ENCODE measurements at places on chromosomes 2 and 18.

GRCh38 chr2:7845332-7845731 lies 836.5 kb upstream of the ID2 start:
- no peak for DNase-seq

GRCh38 chr2:34806396-34806795 lies 1207.3 kb upstream of the FAM98A start:
- no peak for DNase-seq

DNA sequence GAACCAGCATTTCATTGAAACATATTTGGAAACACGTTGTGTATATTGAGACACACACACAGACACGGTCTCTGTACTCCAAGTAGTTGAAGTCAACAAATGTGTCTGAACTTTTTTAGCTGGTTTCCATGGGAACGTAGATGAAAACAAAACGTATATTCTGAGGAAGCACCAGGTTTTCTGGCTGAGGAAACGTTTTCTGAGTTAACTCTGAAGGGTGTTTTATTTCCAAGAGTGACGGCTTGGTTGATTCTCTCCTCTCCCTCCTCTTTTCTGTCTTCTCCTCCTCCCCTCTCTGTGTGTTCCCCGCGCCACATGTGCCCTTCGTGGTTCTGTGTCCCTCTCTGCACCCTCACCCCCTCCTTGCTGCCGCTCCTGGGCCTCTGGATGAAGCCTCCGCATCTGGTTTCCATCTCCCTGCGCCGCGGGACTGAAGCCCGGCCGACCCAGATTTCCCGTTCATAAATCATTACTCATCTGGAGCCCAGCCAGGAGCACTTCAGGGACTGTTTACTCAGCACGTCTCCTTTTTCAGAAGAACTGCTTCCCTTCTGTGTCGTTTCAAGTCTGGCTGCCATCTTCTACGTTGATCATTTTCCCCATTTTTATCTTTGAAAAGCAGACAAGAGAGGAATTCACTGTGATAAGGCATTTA lies 122.7 kb downstream of the COL6A3 start:
- DNase-seq = peak; percentile 5

- DNase-seq = no peak
Measured at GRCh38 chr2:146992466-146992865, 852.4 kb upstream of the ACVR2A start.

DNA sequence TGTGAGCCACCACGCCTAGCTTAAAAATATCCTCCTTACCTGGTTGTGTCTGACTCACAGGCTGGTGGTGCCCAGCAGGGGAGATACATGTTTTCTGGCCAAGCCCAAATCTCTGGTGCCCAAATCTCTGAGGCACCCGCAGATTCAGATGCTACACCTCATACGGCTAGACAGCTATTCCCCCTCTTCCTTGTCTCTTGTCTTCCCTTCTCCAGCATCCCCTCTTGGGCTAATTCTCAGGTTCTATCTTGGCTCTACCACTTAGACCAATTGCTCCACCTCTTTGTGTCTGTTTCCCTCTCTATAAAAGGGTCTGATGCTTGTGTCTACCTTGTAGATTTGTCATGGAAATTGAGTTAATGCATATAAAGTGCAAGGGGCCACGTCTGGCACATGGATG lies 13.4 kb downstream of the LAMA3 start:
- no peak for DNase-seq

DNA sequence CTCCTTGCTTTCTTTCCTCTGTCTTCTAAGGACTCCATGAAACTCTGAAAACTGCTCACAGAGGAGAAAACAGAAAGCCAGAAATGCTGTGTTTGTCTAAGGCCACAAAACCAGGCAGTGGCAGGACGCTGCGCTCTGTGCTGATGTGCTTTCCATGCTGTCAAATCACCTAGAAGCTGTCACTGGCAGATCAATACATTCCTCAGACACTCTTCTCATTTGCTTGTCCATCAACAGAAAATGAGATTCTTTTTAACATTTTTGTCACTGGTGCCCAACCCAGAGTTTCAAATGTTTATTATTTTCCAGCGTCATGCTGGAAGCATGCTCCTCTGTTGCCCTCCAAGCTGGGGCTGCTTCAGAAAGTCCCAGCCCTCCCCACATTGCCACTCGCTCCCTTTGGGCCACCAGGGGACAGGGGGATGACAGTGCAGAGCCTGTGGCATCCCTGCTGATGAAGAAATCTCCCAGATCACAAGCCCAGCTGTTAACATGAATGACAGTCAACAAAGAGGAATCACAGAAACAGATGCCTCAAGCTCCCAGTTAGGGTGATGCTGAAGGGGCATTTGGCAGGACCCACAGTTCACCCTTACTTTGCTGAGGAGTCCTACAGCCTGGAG lies 117.5 kb upstream of the MEIS1 start:
- DNase-seq = no peak

DNA sequence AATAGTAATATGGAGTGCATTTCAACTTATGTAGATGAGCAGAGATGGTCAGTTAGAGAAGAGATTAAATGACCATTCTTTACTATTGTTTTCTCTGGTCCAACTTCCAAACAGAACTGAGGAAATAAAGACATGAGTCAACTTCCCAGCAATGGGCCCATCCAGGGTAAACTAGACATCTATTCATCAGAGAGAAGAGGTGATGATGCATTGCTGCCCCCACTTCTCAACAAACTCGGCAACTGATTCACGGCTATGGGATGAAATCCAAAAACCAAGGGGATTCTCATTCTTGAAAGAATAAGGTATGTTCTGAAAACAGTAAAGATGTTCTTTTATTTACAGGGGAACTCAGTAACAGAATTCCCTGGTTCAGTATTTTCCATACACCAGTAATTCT lies 190.7 kb downstream of the RDH14 start:
- DNase-seq = no peak

DNA sequence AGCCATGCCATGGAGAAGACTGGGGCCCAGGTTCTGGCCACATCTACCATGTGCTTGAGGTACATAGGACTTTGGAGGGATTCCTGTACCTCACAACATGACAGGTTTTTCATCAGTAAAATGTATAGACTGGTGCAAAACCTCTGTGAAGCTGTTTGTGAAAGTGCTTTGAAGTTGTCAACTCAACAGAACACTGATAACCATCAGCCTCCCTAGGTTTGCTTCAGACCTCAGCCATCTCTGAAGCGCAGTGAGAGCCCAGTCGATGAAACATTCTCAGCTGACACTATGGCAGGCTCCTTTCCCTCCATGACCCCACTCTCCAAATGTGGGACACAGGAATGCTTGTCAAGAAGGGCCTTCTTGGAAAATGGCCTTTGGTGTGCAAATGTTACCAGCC lies 38.6 kb downstream of the STK25 start:
- DNase-seq = no peak

GRCh38 chr2:195813421-195813820 lies 156.4 kb downstream of the SLC39A10 start:
- DNase-seq = no peak

GRCh38 chr2:235850771-235851551 lies 317.2 kb downstream of the GBX2 start:
- no peak for DNase-seq

DNA sequence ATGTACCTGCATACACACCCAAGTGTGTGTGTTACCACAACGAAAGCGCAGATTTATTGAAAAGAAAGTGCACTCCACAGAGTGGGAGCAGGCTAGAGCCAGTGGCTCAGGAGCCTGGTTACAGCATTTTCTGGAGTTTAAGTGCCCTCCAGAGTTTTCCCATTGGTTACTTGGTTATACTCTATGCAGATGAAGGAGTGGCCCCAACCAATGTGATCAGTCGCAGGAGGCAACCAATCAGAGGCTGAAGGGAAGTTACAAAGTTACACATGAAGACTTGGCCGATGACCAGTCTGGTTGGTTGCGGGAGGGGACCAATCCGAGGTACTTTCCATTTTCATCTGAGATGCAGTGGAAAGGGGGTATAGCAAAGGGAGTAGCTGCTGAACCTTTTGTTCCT lies 13.5 kb upstream of the PRLH start:
- no peak for DNase-seq

- no peak for DNase-seq
Measured at GRCh38 chr2:216486708-216487107, 11.9 kb upstream of the RPL37A start.

DNA sequence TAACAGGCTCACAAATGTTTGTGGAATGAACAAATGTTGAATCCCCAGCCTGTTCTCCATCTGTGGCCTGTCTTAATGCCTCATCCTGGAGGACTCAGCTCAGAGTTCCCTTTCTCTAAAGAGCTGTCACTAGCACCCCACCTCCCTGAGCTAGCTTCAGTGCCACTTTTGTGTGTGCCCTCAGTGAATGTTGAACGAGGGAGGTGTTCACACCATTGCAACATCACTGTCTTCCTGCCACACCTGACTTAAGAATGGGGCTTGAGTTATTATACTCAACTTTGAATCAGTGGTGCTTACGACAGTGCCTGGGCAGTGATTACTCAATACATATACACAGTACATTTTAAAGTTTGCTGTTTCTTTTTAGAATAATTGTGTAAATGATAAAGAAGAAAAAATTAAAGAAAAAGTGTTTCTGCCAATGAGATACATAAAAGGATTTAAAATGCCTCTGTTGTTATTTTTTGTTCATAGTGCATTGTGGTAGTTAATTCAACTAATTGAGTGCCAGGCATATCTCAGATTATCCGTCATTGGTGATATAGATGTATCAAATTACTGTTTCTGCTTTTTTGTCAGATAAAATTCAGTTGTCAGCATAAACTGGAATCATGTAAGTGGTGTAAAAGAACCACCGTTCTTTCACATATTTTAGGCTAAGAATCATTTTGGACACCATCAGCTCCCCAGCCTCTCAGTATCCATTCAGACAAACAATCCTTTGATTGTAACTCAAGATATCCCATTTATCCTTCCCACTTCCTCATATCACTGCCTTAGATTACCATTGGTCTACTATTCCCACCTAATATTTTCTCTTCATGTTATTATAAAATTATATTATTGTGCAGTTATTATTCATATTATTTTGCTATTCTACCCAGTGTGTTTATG lies 304.7 kb downstream of the PTPRM start:
- DNase-seq = no peak

GRCh38 chr2:108316461-108317258 lies 28.0 kb downstream of the SULT1C2 start:
- no peak for DNase-seq

- DNase-seq = no peak
Measured at GRCh38 chr18:46338766-46339165, 234.6 kb downstream of the HAUS1 start.

DNA sequence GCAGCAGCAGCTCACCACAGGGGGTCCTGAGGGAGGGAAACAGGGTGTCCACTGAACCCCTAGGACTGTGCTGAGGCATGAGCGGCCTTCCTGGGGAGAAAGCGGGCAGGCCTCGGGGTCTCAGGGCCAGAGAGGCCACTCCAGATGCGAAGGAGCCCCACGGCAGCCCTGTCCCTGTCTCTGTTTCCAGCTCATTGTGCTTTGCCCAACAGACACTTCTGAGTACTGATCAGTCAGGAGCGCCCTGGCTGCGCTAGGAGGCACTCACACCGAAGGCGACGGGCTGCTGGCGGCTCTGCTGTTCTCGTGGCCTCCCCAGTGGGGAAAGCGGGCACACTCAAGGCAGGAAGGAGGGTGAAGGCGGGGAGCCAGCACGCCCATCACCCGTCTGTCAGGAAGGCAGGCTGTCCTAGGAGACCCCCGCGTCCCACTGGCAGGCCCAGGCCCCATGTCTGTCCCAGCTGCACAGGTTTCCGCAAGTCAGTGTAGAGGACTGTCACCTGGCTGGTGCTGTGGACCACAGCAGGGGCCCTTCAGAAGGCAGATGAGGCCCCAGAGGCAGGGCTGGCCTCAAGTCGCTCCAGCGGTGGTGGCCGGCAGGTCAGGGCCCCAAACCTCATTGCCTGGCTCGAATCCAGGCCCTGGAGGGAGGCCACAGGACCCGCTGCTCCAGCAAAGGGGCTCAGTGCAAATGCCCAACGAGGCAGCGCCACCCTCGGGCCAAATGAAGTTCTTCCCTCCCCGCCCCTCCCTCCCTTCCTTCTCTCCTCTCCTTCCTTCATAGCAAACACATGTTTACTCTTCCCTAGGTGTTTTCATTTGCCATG lies 6.8 kb downstream of the ESPNL start:
- no peak for DNase-seq

DNA sequence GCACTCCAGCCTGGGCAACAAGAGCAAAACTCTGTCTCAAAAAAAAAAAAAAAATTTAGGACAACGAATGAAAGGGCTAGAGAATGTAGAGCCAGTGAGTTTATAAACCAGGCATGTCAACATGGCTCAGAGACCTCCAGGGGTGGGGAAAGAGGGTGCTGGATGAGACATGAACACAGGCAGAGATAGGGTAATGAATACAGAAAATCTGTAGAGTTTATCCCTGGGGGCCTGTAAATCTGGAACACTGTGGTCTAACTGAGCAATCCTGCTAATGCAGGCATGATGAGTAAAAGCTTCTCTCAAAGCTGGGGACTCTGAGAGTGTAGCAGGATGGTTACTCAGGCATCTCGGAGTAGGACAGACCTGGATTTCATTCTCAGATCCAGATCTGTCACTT lies 59.2 kb upstream of the IGFBP2 start:
- DNase-seq = no peak

DNA sequence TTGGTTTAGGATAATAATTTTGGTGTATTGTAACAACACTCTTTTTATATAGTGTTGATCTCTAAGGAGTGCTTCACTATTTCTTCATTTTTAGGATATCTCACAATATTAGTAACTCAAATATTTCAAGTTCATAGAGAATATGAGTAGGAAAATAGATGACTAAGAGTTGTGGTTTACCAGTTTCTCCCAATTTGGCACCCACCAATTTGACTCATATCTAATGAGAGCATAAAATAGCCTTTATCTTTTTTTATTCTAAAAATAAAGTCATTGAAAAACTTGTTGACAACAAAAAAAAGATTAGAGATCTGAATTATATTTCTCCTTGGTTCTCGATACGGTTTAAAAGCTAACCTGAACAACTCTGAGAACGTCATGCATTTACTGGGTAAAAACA lies 204.0 kb downstream of the PARD3B start:
- DNase-seq = no peak

DNA sequence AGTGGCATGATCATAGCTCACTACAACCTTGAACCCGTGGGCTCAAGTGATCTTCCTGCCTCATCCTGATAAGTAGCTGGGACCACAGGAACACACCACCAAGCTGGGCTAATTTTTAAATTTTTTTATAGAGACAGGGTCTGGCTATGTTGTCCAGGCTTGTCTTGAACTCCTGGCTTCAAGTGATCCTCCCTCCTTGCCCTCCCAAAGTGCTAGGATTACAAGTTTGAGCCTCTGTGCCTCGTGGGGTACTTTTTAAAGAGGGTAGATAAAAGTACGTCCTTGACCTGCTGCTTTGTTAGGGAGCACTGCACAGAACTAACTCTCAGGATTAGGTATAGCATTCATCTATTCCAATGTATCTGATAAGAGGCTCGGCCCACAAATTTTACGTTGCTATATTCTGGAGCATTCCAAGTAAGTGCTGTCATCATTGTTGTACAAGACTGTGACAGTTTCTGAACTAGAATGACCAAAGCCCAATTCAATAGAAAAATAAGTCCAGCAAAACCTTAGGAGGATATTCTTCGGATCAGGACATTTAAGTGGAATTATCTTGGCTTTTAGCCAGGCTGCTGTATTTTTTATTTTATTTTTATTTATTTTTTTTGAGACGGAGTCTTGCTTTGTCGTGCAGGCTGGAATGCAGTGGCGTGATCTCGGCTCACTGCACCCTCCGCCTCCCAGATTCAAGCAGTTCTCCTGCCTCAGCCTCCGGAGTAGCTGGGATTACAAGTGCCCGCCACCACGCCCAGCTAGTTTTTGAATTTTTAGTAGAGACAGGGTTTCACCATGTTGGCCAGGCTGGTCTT lies 4.1 kb downstream of the MTCL1 start:
- no peak for DNase-seq

All from CD4-positive, alpha-beta T cell treated with Interleukin-1 beta for 1 hour (primary cell).